ENCODE measurements at places on chromosomes 1 and 21.

GRCh38 chr1:71047635-71048607, at the start of gene PTGER3:
Gene PTGER3, minus strand, starts transcription at chr1:71047816. Its CDS starts 239 bp downstream, at chr1:71047577.
- peak; percentile 67 for DNase-seq

DNA sequence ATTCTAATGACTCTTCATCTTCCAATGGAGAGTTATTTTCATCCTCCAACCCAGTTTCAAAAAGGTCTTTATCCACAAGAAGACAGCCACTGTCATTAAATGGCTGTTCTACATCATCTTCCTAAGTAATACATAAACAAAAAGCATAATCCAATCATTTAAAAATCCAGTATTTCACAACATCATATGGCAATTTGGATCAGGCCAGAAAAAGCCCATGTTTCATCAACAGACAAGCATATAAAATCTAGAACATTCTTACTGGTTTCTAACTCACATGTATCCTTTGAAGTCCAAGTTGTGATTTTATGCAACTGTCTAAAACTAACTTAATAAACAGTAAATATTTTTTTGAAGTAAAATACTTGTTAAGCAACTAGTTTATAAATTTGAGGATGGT, 6.6 kb downstream of the CLSPN start:
- no peak for DNase-seq

DNA sequence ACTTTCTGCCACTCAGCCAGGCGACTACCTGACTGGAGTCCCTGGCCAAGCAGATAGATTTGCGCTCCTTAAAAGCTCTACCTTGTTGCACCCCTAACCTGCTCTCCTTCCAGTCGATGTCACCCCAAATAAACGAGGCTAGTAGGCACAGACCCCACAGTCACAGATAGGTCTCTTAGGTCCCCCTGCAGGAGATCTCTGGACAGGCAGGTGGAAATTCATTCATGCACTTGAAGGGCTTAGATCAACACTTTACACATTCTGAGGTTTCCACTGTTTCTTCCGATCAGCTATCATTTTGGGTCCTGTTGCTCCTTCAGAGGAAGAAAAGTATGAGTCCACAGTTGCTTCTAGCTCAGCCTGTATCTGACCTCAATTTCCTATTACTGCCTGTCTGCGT, 272.6 kb upstream of the FMN2 start:
- no peak for DNase-seq

- DNase-seq, result no peak
Observed at GRCh38 chr21:19501115-19501514, 1097.5 kb upstream of the TMPRSS15 start.

Data from activated CD8-positive, alpha-beta memory T cell treated with anti-CD3 and anti-CD28 coated beads, Interleukin-2, amount 50 U/mL, for 4 hours (primary cell).